ENCODE measurements at places on chromosomes 3 and 15.

- H3K27ac ChIP-seq = no peak overlapping the region
- no peak for DNase-seq
- H3K36me3 ChIP-seq = no peaks in the 10 kb centered on the region
- no peak overlapping the region for H3K4me3 ChIP-seq
- no peaks in the 10 kb centered on the region for H3K4me1 ChIP-seq
- no peaks in the 10 kb centered on the region for H3K27me3 ChIP-seq
Measured at GRCh38 chr3:77222701-77223100, 182.8 kb downstream of the ROBO2 start.

GRCh38 chr3:123521179-123521969, 63.5 kb downstream of the HACD2 start:
- no peak overlapping the region for H3K4me3 ChIP-seq
- DNase-seq = no peak
- no peak overlapping the region for H3K27ac ChIP-seq
- peaks cover 14% of the 10 kb centered on the region for H3K36me3 ChIP-seq

DNA sequence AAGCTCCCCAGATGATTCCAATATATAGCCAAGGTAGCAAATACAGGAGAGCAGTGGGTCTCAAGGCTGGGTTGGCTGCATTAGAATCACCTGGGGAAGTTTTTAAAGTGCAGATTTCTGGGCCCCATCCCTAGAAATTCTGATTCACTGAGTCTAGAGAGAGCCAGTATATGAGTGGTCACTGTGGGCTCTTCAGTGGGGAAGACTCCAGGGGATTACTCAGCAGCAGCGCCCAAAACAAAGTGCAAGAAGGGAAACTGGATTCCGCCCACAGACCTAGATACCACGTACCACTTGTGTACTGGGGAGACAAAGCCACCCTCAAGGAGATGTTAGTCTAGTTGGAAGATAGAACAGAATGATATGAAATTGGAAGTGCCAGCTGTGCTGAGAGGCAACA, 40.0 kb downstream of the NME9 start:
- no peak for DNase-seq
- no peaks in the 10 kb centered on the region for H3K27me3 ChIP-seq
- peaks cover 34% of the 10 kb centered on the region for H3K36me3 ChIP-seq
- no peak overlapping the region for H3K4me3 ChIP-seq
- peaks cover 2% of the 10 kb centered on the region for H3K4me1 ChIP-seq
- no peak overlapping the region for H3K27ac ChIP-seq

DNA sequence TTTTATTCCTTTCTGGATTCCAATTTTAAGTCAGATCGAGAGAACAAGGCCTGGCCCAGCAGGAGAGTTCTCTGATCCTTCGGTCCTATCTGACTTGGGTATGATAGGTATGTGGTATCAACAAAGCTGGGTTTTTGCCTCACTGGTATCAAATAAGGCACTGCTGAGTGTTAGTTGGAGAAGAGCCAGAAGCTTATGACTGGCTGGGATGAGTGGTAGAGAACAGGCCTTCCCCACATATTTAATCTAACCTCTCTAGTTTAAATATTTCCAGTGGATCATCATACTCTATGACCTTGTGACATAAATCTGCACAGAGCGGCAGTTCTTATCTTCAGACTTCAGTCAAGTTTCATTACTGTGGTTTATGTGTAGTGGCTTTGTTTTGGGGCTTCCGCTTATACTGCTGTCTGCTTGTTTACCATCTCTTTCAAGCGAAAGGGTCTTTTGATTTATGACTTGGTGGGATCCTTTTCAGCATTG, 164.5 kb downstream of the PTPRG start:
- H3K27ac ChIP-seq = no peak overlapping the region
- no peaks in the 10 kb centered on the region for H3K27me3 ChIP-seq
- H3K4me3 ChIP-seq = no peak overlapping the region
- no peaks in the 10 kb centered on the region for H3K36me3 ChIP-seq
- DNase-seq = no peak

DNA sequence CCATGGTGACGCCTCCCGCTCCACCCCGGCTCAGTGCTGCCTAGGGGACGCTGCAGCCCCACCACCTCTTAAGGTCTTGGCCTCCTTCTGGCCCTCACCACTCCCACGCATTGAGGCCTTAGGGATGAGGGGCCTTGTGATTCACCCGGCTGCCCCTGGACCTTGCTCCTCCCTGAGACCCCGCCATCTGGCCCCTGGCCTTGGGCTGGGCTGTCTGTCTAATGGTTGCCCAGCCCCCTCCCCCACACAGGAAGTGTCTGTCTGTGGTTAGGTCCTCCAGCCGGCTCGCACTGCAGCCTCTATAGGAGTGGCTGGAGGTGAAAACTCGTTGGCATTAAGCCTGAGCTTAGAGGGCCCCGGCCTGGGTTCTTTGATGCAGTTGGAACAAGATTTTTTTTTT, 21.5 kb upstream of the MTHFS start:
- no peak overlapping the region for H3K27ac ChIP-seq
- H3K4me3 ChIP-seq = no peak overlapping the region
- H3K27me3 ChIP-seq = no peaks in the 10 kb centered on the region
- peaks cover 96% of the 10 kb centered on the region for H3K36me3 ChIP-seq
- peaks cover 7% of the 10 kb centered on the region for H3K4me1 ChIP-seq
- DNase-seq = no peak

GRCh38 chr15:28913171-28913765, 27.5 kb downstream of the APBA2 start:
- no peaks in the 10 kb centered on the region for H3K36me3 ChIP-seq
- no peaks in the 10 kb centered on the region for H3K27me3 ChIP-seq
- H3K27ac ChIP-seq = no peak overlapping the region
- no peak for DNase-seq

- no peak overlapping the region for H3K4me3 ChIP-seq
- H3K27ac ChIP-seq = no peak overlapping the region
- peaks cover 6% of the 10 kb centered on the region for H3K36me3 ChIP-seq
- no peak for DNase-seq
Measured at GRCh38 chr15:80090041-80090440, 30.6 kb downstream of the ZFAND6 start.

GRCh38 chr15:73212424-73212823, 156.3 kb downstream of the HCN4 start:
- no peak for DNase-seq
- H3K27ac ChIP-seq = no peak overlapping the region
- no peaks in the 10 kb centered on the region for H3K36me3 ChIP-seq
- H3K4me3 ChIP-seq = no peak overlapping the region
- peaks cover 3% of the 10 kb centered on the region for H3K27me3 ChIP-seq

DNA sequence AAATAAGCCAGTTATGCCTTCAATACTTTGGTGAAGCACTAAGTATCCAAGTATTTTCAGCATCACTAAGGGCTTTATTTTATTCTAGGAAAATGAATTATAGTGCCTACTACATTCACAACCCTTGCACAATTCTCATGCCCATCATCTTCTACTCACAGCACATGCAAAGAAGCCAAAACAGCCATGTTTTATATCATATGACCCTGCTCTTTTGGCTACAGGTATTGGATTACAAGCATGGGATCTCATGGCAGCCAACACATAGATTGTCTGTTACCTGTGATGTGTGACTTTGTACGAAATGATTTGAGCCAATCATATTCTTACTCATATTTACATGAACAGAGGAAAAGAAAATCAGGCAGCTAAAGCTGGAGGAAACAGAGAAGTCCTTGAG, 38.6 kb downstream of the STT3B start:
- no peak for DNase-seq
- peaks cover 52% of the 10 kb centered on the region for H3K4me1 ChIP-seq

- no peak overlapping the region for H3K27ac ChIP-seq
- no peak overlapping the region for H3K4me3 ChIP-seq
- no peak for DNase-seq
- H3K27me3 ChIP-seq = no peaks in the 10 kb centered on the region
Measured at GRCh38 chr15:78979456-78980320, 34.8 kb upstream of the CTSH start.

DNA sequence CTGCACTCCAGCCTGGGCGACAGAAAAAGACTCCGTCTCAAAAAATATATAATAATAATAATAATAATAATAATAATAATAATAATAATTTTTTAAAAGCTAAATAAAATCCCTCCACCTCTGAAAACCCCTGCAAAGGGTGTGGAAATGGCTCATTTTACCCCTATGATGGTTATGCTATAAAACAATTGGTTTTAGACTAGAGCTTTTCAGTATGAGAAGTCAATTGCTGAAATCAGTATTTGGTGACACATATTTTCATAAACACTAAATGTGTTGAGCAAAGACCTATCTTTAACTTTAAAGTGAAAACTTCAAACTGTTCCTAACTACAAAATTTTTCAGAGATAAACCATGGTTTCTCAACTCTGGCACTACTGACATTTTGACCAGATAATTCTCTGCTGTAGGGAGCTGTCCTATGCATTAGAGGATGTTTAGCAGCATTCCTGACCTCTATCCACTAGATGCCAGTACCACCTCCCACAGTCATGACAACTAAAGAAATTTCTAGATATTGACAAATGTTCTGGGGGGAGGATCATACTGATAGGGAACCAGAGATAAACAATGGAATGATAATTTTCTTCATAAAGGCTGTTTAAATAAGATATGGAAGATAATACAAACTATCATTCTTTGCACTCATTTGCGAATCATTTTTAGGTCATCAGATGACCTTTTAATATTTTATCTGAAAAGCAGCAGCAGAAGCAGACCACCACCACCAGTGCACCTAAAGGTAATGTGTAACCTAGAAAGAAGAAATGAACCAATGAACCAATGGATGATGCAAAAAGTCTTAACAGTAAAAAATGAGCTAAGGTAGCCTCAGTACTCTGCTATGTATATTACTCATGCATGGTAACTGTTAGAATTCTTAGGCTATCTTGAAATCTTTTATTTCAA, 13.8 kb downstream of the PTPN9 start:
- no peak overlapping the region for H3K4me3 ChIP-seq
- peaks cover 12% of the 10 kb centered on the region for H3K4me1 ChIP-seq
- H3K27me3 ChIP-seq = no peaks in the 10 kb centered on the region
- no peak for DNase-seq
- H3K36me3 ChIP-seq = peaks cover 21% of the 10 kb centered on the region

DNA sequence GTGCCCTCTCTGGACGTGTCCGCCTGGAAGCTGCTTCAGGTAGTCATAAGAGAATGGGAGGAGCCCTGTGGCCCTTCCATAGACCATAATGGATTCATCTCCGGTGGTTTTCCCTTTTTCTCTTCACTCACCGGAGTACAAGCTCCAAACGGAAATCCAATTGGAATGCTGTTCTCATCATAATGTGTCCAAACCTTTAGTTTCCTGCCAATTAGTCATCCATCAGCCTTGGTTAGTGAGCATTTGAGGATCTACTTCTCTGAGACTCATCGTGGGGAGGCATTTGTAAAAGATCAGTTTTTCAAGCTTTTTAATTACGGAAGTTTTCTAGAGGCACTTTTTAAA, 34.9 kb downstream of the ABHD2 start:
- no peak for DNase-seq
- peaks cover 55% of the 10 kb centered on the region for H3K36me3 ChIP-seq

DNA sequence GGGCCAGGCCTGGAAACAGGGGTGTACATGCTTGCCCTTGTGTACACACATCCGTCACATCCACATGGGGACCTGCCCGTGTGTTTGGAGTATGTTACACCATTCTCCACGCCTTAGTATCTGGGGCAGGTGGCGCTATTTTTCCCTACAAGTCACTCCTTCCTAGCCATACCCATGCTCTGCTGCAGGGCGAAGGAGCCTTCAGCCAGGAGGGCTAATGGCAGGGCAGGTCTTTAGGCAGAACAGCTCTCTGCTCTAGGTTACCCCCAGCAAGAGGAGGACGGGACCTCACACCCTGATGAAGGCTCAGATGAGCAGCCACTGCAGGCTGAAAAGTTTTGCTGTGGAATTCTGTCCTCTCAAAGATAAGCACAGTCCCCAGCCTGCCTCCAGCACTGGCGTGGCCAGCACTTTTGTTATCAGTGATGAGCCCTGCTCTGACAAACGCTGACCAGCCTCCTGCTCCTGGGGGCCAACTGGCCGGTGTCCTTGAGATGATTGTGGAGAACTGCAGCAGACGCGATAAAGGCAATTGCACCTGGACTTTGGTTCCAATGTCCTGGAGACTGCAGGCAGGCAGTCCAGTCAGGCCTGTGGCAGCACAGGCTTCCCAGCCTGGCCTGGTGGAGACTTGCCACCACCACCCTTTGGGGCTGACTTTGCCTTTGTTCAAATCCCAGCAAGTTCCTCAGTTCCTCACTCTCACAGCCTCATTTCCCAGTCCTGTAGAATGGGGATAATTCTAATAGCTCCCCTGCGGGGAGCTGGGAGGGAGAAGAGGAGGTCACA, 19.8 kb upstream of the PIGZ start:
- no peak overlapping the region for H3K4me3 ChIP-seq
- H3K4me1 ChIP-seq = no peaks in the 10 kb centered on the region
- H3K27me3 ChIP-seq = peaks cover 4% of the 10 kb centered on the region
- no peak overlapping the region for H3K27ac ChIP-seq

GRCh38 chr3:139119331-139120025, 74.8 kb upstream of the PRR23C start:
- no peak overlapping the region for H3K27ac ChIP-seq
- H3K27me3 ChIP-seq = no peaks in the 10 kb centered on the region
- no peak overlapping the region for H3K4me3 ChIP-seq
- DNase-seq = no peak
- peaks cover 9% of the 10 kb centered on the region for H3K4me1 ChIP-seq
- no peaks in the 10 kb centered on the region for H3K36me3 ChIP-seq

GRCh38 chr3:61530355-61530754, 31.0 kb upstream of the PTPRG start:
- no peak overlapping the region for H3K27ac ChIP-seq
- no peak overlapping the region for H3K4me3 ChIP-seq
- peaks cover 3% of the 10 kb centered on the region for H3K36me3 ChIP-seq
- peaks cover 6% of the 10 kb centered on the region for H3K4me1 ChIP-seq
- DNase-seq = no peak
- H3K27me3 ChIP-seq = peaks cover 5% of the 10 kb centered on the region

- H3K4me1 ChIP-seq = no peaks in the 10 kb centered on the region
- no peak overlapping the region for H3K4me3 ChIP-seq
- DNase-seq = no peak
- H3K36me3 ChIP-seq = no peaks in the 10 kb centered on the region
Measured at GRCh38 chr3:166013073-166013679, 176.0 kb upstream of the BCHE start.

GRCh38 chr15:24985224-24985623, 30.4 kb downstream of the SNRPN start:
- no peaks in the 10 kb centered on the region for H3K27me3 ChIP-seq
- no peak for DNase-seq
- peaks cover 83% of the 10 kb centered on the region for H3K36me3 ChIP-seq
- no peaks in the 10 kb centered on the region for H3K4me1 ChIP-seq

DNA sequence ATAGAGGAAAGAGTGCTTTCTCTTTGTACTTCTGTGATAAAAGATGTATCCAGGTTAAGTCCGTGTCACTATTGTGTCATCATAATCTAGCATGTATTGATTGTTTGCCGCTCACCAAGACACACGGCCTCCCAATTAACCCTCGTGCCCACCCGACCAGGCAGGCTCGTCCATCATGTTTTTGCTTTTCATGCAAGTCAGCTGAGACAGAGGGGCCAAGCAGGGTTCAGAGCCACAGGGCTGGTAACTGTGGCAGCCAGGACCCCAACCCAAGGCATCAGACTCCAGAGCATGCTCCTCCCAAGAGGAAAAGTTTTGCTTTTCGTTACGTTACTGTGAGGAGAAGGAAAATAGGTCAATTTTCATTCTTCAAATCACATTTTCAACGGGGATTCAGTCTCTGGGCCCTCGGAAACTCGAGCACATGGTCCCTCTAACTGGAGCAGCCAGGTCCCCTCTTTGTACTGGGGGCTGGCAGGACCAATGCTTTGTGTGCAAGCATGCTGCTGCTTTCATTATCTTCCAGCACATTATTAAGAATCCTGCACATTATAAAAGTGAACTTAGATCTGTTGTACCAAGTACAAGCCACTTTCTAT, 161.1 kb upstream of the TOPAZ1 start:
- H3K4me3 ChIP-seq = no peak overlapping the region
- peaks cover 16% of the 10 kb centered on the region for H3K27me3 ChIP-seq
- no peaks in the 10 kb centered on the region for H3K4me1 ChIP-seq
- no peaks in the 10 kb centered on the region for H3K36me3 ChIP-seq
- no peak for DNase-seq

Measured in activated T-helper 2 cell treated with anti-CD3 and anti-CD28 coated beads, Interferon-gamma antibody, Interleukin-2, Interleukin-4, amounts not matched to agents 10 μg/mL and 5 μg/mL and 100 μg/mL, durations not matched to agents 14 hours and 24 hours and 36 hours (primary cell).